SHP77 treated with DMSO at 0.1 percent for 48 hours (cell line): ENCODE measurements at places on chromosomes 11 and 22.

GRCh38 chr11:12961615-12962014, 47.5 kb upstream of the RASSF10 start:
- no peak for DNase-seq

DNA sequence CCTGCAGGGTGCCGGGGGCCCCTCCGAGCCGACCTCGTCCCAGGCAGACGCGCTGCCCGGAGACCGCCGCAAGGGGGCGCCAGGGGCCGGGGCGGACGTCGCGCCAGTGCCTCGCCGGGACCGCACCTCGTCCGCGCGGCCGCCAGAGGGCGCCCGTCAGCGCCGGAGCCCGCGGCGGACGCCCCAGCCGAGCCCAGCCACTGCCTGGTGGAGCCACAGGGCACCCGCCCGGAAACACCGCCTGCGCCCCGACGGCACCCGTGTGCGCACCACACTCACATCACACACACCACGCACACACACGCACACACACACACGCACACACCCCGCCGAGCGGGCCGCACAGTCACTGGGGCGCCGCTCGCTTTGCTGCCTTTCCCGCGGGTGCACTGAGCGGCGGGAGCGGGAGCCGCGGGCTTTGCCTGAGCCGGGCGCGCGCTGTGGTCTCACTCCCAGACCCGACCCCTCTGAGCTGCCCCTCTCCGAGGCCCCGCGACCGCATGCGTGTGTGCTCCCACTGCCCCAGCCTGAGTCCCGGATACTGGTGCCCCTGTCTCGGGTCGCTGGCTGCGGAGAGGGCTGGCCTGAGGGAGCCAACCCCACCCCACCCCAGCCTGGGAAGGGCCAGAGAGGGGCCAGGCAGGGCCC, 449.3 kb downstream of the OPCML start:
- DNase-seq: no peak

GRCh38 chr11:3001496-3001895, 9.4 kb upstream of the NAP1L4 start:
- no peak for DNase-seq

DNA sequence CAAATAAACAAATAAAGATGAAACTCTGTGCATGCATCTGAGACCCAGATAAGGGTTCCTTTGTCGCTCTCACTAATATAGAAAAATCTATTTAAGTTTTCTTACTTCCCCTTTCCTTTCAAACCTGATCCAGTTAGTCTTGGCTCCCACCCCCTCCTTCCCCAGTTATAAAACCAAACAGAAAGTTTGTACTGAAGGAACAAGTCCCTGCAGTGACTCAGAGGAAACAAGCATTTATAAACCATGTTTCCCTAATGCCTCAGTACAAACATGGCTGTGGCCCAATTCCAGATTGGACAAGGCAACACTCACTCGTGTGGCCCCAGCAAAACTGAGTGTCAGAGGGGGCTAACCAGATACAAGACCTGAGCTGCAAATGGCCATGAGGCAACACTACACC, 65.5 kb upstream of the ARHGAP20 start:
- no peak for DNase-seq

- no peak for DNase-seq
Observed at GRCh38 chr22:20865331-20865730, 6.5 kb downstream of the SNAP29 start.

- no peak for DNase-seq
Observed at GRCh38 chr22:29883775-29884097, 762 bp downstream of the MTMR3 start.

GRCh38 chr11:127825183-127825582, 762.2 kb downstream of the ETS1 start:
- no peak for DNase-seq

GRCh38 chr11:13110929-13111812, 102.1 kb downstream of the RASSF10 start:
- DNase-seq: no peak

DNA sequence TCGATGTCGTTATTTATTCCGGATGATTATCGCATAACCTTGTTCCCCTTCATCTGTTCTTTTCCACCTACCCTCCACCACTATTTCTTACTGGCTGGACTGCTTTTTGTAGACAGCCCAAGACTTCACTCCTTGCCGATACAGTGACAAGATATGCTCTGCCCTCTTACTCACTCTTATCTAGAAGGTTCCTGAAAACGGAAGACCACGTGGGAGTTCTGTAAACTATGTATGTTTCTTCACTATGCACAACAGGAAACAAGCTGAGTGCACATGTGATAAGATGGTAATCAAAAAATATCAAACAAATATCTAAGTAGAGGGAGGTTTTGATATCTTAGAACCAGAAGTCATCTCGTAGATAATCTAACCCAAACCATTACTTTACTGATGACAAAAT, 122.9 kb upstream of the ARHGAP20 start:
- DNase-seq: no peak

GRCh38 chr11:120260616-120261015, 20.7 kb downstream of the POU2F3 start:
- DNase-seq: no peak

- DNase-seq: no peak
Observed at GRCh38 chr22:30568137-30568805, 6.2 kb downstream of the GAL3ST1 start.

DNA sequence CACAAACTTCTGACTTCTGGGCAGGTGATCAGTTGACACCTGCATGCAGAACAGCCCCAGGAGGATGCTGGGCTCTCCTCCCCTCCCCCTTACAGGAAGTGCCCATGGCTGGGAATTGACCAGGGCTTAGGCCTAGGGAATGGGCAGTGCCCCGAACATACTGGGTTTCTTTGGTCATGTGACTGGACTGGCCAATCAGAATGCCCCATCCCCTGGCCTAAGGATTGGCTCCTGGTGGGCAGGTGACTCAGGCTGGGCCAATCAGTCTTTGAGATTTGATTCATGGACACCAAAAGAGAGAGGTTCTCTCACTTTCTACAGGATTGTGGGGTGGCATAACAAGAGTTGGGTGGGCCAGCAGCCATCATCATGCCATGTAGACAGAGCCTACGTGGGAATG, 37.1 kb downstream of the MCM5 start:
- no peak for DNase-seq

- DNase-seq: no peak
Observed at GRCh38 chr11:59062602-59063529, 23.2 kb upstream of the GLYATL1B start.

DNA sequence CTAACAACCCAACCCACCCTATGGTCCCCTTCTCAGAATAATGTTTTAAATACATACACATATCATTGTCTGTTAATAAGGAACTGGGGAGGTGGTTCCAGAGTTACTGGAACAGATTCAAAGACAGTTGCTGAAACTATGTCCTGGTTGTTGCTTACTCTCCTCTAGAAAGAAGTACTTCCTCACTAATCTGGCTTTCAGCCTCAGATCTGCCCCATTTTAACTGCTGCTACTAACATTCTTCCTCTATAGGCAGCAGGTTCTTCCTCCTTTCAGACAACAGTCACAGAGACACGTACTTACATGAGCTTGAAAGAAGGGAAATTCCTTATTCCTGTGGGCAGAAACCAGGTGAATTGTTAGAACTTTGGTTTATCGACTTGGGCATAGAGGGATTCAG, 8.1 kb upstream of the NEU3 start:
- DNase-seq: no peak

DNA sequence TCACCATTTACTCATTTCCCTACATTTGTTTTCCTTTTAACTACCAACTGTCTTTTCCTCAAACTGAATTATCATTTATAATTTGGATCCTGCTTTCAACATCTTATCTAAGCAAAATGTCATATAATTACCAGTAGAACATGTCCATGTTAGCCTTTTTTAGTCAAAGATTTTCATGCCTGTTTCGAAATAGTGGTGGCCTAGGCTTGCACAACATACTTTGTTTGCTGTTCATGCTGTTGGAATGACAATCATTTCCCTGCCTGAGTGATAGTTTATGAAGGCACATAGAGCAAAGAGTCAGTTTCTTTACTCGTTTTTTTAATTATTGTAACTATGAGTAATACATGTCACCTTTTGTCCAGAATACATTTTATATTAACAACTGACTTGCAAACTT, 144.3 kb upstream of the ANO3 start:
- no peak for DNase-seq

DNA sequence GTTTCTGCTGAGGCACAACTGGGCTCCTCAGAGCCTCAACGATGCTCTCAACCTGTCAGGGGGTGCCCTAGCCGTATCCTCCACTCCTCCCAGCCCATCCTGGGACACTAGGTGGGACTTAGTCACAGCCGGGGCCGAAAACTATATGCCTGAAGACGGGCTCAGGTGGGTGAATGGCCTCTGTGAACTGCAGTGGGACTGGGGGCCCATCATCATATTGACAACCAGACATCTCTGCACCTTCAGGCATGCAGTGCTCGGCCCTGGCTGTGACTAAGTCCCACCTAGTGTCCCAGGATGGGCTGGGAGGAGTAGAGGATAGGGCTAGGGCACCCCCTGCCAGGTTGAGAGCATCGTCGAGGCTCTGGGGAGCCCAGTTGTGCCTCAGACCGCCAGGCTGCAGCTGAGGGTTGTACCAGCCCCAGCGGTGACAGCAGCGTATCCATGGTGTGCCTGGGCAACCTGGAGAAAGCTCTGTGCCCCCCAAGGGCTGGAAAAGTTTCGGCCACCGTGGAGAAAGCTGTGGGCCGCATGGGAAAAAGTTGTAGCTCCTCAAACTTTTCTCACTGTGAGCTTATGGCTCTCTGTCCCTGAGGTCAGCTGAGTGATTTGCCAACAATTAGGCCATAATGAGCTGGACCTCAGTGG, 88.9 kb downstream of the RRM1 start:
- no peak for DNase-seq

DNA sequence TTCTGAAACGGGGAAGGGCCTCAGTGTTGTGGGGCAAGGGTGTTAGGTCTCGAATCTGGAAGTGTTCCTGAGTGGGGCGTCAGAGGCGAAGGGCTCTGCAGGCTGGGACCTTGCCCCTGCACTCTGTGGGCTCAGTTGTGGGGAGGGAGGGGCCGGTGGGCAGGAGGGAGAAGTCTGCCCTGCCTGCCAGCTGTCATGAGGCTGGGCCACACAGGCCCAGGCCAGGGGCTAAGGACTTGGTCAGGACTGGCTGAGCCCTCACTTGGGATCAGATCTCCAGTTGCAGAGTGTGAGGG, at the start of gene CRACR2B:
Gene CRACR2B (plus strand): TSS at position 23 of the 296 bp plus-strand sequence. CDS start 689 bp downstream, outside the sequence.
- no peak for DNase-seq

- DNase-seq: no peak
Observed at GRCh38 chr11:793556-793955, 3.7 kb upstream of the CEND1 start.

DNA sequence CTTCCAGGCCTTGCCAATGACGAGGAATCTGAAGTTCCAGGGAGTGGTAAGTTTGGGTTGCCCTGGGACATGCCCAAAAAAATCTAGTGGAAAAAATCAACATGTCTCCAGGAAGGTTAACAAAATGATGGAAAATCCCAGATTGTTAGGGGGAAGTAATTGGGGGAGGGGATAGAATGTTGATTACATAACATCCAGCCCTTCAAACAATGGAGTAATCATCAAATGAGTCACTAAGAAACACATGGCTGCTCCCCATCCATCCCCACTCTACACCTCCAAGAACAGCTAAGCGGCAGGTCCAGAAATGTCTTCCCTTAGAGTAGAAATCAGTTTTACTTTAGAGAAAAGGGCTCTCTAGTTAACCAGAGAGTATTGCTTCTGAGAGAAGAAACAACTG, 94.9 kb downstream of the ETS1 start:
- no peak for DNase-seq

DNA sequence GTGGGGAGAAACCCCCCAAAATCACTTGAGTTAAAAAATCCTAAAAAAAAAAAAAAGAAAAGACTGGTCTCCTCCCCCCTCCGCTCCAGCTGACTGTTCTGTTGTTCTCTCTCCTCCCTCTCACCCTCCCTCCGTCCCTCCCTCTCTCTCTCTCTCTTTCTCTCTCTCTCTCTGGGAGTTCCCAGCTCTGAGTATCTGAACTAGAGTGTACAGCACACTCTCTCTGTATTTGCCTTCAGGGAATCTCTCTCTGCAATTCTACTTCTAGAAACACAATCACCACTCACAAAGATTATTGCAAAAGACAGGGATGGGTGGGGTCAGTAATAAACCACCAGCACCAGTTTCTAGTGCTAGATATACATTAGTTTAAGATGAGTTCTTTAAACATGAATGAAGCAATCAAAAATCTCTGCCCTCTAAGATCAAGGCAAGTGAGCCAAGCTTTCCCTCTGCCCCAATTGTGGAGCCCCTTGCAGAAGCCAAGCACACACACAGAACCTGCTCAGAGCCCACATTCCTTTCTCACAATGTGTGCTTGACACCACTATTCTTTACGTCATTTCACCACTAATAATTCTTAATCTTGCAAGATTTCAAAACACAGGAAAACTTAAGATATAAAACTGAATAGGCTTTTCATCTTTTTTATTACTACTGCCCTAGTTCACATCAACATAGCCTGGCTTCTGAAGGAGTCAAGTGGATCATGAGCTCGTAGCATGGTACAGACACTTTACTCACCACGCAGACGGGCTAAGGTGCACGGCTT, 133.5 kb downstream of the RBFOX2 start:
- DNase-seq: no peak

GRCh38 chr11:1448882-1449281, 37.7 kb downstream of the MOB2 start:
- DNase-seq: no peak

DNA sequence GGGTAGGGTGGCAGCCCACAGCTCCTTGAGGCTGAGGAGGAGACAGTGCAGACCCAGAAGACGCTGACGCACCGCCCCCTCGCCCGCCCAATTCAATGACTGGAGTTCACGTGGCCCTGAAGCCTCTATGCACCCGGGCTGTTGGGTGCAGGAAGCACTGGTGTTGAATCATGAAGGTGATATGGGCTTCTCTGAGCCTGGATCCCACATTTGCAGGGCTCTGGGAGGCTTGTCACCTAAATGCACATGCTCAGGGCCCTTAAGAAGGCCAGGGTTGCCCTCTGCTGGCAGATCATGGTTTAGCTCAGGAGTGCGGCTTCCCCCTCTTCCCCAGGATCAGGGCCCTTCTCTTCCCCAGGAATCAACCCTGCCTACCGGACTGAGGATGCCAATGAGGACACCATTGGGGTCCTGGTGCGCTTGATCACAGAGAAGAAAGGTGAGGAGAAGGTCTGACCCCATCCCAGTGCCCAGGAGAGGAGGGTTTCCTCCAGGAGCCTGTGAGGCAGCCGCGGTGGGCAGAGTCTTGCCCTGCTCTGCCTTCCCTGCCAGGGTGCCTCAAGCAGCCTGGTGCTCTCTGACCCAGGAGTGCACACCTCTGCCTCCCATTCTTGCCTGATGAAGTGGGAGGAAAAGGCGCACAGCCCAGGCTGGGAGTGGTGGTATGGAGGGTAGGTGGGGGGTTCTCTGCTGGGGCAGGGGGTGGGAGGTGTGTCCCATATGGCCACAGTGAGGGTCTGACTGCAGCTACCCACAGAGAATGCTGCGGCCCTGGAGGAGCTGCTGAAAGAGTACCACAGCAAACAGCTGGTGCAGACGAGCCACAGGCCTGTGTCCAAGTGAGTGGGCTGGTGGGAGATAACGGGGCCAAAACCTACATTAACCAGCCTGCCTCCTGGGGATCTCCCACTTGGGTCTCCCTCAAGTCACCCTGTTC, 17.5 kb downstream of the RELT start:
- peak; percentile 26 for DNase-seq
